Cortex of kidney (tissue), 1 donor: ENCODE measurements at places on chromosomes 4 and X.

- no peak for DNase-seq
Observed at GRCh38 chr4:175559126-175559525, 252.9 kb downstream of the GPM6A start.

DNA sequence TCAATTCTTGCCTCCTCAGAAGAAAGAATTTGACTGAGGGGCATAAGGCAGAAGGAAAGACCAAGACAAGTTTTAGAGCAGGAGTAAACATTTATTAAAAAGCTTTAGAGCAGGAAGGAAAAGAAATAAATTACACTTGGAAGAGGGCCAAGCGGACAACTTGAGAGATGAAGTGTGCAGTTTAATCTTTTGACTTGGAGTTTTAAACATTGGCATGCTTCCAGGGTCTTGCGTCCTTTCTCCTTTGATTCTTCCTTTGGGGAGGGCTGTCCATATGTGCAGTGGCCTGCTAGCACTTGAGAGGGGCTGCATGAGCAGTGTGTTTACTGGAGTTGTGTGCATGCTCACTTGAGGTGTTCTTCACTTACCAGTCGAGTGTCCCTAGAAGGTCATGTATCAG is 275.8 kb upstream of the IL1RAPL1 start:
- DNase-seq: no peak

DNA sequence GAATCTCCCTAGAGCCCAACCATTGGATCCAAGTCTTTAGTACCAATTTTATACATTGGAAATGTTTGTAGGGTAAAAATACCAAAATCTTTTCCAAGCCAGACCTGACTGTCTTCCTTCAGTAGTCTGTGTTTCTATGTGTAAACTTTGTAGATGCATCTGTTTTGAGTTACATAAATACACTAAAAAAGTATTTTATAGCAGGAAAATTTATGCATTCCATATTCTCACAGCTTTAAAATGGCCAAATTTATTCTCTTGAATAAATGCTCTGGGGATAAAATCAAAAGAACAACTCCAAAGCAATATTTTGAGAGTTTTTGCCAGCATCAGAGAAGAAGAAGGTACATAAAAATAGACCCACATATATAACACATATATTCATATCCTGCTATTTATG is 377.4 kb downstream of the PPP3CA start:
- DNase-seq: no peak

DNA sequence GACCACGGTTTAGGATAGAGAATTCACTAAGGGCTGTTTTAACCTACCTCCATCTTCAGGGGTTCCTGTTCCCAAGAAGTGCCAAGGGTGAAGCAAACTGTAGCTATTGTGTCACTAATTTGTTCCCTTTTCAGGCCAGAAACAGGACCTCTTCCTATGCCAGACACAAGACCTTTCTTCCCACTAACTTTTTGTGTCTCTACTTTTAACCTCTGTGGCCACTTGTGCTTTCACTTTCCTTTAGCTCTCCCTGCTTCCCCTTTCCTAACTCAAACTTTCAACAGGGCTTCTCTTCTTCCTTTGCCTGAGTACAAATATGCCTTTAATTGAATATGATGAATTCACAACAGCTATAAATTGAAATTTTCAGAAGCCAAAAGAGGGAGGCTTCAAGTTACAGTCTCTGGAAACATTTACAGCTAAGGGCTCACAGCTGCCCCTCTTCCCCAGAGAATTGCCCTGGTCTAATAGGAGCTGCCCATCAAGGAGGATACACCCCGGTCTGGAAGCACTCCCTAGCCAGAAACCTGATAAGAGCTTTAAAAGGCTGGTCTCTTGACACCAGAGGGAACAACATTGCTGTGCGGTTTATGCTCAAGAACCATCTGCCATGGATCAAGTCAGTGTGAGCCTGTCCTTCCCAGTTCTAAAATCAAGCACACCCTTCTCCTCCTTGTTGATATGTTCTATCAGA is 61.7 kb upstream of the PLS3 start:
- no peak for DNase-seq

GRCh38 chr4:126738527-126738923 is 894.2 kb upstream of the INTU start:
- DNase-seq: no peak

DNA sequence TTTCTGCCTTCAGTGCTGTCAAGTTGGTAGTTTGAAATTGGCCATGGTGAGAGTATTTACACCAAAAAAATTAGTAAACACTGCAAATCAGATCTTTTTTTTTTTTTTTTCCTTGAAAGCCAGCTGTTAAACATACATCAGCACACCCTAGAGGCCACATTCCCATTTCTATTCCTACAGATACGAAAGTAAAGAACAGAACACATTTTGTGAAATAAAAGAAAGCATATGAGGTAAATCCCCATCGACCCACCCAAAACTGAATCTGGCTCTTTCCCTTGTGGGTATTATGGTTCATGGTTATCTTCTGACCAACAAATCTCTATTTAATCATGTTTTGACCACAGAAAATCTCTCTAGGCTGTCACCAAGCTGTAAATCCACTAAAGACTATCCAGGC is 41.8 kb upstream of the AP1AR start:
- no peak for DNase-seq
